ENCODE measurements at places on chromosomes 11 and 22. TPM values are rescaled to one million over a fixed set of nuclear protein-coding genes. Genes with fewer than 3 reads are reported as not detected.

The OR8G5 gene
- 0.58 TPM for total RNA-seq

- DNase-seq: no peak
Measured at GRCh38 chr11:102139081-102139498, 28.8 kb downstream of the YAP1 start.

The FXYD2 gene
- total RNA-seq: 3.6 TPM

The MS4A4A gene
- total RNA-seq: 53.9 TPM

- no peak for DNase-seq
Measured at GRCh38 chr11:61160487-61161189, 588 bp downstream of the VPS37C start.

DNA sequence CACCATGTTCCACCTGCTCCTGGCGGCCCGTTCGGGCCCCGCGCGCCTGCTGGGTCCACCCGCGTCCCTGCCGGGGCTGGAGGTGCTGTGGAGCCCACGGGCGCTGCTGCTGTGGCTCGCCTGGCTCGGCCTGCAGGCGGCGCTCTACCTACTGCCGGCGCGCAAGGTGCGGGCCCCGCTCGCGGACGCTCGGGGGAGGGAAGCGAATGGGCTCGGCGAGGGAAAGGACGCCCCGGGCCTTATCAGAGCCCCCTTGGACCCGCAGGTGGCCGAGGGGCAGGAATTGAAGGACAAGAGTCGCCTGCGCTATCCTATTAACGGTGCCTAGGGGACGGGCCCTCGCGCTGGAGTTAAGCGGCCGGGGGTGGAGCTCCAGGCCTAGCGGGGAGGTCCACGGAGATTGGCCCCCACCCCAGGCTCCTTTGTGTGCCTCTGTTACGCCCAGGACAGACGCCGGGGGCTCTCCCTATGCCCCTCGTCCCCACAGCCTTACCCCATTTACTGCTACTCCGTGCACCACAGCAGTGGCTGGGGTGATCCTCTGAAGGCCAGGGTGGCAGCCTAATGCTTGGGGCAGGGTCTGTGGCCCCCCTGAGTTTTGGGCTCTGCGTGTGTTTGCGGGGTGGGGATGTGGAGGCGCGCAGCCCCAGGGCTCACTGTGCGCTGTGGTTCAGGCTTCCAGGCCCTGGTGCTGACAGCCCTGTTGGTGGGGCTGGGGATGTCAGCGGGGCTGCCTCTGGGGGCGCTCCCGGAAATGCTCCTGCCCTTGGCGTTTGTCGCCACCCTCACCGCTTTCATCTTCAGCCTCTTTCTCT, 1.1 kb downstream of the TM7SF2 start:
- DNase-seq: peak; percentile 89
